ENCODE measurements at places on chromosomes 1 and 21.
A peak's percentile ranks its signal among the peaks of the same experiment; 100 is the strongest.

DNA sequence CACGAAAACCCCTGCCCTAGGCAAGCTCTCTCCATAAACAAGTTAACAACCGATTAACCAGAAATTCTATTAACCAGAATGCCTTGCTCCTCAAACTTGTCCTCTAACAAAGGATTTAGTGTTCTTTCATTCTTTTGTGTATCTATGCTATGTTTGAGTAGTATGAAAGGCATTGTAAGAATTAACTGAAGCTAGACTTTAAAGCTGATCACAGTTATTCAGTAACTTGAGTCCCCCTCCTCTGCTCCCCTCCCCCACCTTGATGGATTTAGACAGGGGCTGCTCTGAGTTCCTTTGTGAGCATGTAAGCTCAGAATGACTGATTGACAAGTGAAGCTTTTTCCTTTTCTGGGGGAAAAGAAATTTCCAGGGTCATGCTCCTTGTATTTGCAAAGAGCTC is 257.6 kb downstream of the TTLL7 start:
- DNase-seq, result no peak

DNA sequence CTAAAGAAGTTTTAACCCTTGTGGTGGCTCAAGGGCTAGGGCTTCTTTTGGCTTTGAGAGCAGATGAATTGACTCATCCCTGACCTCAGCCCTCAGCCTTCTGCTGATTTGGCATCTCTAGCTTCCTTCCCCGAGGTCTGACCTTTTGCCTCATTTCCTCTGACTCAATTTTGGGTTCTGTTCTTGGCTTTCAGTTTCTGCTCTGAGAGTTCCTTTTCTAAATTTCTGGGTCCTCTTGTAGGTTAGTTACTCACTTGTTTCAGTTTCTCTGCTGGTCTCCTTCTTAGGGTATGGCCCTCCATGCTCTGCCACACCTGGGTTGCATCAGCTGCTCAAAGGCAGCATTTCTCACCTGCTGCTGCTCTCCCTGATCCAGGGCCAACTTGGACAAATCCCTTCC is 19.4 kb downstream of the PDE4B start:
- peak; percentile 41 for DNase-seq

DNA sequence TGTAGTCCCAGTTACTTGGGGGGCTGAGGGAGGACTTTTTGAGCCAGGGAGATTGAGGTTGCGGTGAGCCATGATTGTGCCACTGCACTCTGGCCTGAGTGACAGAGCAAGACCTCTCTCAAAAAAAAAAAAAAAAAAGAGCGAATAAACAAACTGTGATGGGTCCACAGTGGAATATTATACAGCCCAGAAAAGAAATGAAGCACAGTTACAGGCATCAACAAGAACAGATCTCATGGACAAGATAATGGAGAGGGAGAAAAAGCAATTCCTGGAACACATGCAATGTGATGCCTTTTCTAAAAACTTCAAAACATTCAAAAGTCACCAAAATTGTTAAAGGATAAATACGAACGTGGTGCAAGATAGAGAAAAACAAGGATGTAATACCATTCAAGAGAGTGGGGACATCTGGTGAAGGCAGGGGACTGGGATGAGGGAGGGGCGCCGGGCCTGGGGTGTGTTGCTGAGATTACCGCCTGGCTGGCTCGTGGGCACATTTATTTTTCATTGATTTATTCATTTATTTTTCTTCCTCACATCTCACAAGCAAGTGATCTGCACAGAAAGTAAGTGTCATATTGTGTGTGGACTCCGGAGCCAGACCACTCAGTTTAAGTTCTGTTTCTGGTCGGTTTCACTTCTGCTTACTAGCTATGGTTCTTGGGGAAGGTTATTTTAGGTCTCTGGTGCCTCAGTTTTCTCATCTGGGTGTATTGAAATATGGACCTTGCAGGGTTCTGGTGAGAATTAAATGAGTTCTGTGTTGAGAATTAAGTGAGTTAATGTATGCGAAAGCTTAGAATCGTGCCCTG is 30.1 kb downstream of the ABCG1 start:
- no peak for DNase-seq

GRCh38 chr1:183061194-183061593 is 38.0 kb downstream of the LAMC1 start:
- DNase-seq, result no peak

DNA sequence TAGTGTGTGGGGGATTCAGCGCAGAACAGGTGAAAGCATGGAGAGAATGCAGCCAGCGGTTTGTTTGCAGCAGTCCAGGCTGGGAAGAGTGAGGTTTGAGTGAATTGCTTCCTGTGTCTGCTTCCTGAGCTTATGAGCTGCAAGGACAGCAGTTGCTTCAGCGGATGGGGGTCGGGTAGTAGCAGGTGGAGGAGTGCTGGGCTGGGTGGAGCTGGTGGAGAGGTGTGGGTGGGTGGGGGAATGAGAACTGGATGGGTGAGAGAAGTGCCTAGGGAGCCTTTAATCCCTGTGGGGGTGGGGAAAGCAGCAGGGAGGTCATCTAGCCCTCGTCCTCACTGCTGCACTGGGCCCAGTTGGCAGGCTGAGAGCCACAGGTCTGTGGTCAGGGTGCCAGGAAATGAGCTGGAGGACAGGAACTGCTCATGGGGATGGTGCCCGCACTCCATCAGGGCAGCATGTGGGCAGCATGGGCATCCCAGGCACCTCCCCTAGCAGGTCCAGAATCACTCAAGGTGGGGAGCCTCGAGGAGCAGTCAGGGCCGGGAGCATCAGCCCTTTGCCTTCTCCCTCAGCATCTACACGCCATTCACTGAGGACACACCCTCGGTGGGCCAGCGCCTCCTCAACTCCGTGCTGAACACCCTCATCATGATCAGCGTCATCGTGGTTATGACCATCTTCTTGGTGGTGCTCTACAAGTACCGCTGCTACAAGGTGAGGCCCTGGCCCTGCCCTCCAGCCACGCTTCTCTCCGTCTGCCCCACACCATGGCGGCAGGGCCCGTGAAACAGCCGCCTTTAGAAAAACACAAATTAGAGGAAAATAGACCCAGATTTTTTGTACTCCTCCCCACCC is 14.8 kb downstream of the PSEN2 start:
- no peak for DNase-seq

- no peak for DNase-seq
These were observed 80.4 kb downstream of the RUNX1 start for GRCh38 chr21:34968414-34969333.

DNA sequence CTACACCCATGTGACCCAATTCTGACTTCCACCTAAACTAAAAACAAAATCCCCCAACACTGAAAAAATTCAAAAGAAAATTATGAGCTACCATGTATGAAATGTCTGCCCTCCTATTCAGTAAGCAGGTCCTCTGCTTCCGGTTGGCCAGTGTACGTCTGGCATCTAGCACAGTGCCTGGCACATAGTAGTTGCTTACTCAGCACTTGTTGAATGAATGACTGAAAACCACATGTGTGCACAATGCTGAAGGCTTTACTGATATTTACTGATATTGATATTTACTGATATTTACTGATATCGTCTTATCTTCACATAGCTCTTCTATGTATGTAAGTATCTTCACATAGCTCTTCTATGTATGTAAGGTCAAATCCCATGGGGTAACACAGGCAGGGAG is 642.2 kb downstream of the SMYD3 start:
- DNase-seq, result no peak

DNA sequence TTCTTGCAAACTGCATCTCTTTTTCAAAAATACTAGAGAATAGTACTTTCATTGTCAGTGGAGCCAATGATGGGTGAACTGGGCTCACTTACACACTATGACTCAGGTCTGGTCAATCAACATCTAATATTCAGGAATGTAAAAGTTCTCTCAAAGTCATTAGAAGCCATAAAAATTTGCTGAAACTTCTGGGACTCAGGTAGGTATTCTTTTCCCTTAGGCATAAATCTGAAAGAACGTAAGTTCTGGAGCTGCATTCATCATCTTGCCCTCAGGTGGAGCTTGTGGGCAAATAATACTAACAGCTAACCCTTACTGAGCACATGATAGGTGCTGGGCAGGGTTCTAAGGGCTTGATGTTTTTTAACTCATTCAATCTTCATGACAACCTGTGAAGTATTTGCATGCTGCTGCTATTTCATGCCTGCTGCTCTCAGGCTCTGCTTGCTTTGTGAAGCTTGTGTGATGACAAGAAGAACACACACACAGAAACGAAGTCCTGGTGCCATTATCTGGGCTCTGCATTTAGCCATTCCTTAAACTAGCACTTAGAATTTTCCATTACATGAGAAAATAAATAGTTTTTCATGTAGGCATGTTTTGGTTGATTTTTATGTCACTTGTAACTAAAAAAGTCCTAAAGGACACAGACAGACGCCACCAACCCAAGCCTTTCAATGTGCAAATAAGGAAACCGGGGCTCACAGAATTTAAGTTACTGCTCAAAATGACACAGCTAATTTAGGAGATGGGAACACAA is 394.2 kb upstream of the LYPLAL1 start:
- no peak for DNase-seq

GRCh38 chr1:234765181-234765580 is 155.2 kb upstream of the IRF2BP2 start:
- DNase-seq, result no peak

- no peak for DNase-seq
These were observed 6.5 kb downstream of the CAPN2 start for GRCh38 chr1:223718850-223719249.

DNA sequence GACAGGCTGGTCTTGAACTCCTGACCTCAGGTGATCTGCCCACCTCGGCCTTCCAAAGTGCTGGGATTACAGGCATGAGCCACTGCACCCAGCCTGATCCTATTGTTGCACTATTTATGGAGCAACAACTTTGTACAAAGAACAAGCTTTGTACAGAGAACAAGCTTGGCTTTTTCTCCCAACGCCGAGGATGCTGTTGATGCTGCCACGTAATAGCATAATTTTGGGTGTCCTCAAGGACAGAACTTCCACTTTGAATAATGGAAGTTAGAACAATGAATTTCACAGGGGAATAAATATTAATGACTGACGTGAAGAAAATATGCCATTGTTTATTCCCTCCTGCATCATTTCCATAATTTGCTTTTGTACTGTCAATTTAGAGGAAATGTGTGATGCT is 12.8 kb upstream of the RBP7 start:
- no peak for DNase-seq

GRCh38 chr1:240210026-240210425 is 118.3 kb downstream of the FMN2 start:
- no peak for DNase-seq

DNA sequence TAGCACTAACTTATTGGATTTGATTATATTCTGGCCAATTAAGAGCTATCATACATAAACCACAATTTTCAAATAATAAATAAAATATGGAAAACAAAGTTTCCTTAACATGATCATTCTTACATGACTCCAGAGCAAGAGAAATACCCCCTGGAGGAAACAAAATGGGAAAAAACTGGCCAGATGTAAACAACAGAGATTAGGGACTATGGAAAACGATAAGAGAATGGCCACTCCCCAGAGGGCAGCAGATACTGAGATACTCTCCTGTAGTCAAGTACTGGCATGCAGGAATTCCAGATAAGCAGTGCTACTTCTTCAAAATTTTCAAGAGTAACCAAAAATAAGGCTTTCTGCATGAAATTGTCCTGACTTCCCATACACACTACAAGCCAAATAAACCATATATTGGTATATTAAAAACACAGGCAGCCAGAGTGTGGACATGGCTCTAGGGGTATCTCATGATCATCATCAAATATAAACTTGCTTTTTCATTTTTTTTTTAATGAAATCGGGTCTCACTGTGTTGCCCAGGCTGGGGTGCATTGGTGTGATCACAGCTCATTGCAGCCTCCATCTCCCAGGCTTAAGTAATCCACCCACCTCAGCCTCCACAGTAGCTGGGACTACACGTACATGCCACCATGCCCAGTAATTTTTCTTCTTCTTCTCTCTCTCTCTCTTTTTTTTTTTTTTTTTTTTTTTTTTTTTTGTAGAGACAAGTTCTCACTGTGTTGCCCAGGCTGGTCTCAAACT is 118.5 kb downstream of the EIF4G3 start:
- DNase-seq, result no peak

Measured in smooth muscle cell of the brain vasculature (primary cell).